Mammary epithelial cell (primary cell): ENCODE measurements at places on chromosomes 16 and 17.
A peak's percentile ranks its signal among the peaks of the same experiment; 100 is the strongest.

DNA sequence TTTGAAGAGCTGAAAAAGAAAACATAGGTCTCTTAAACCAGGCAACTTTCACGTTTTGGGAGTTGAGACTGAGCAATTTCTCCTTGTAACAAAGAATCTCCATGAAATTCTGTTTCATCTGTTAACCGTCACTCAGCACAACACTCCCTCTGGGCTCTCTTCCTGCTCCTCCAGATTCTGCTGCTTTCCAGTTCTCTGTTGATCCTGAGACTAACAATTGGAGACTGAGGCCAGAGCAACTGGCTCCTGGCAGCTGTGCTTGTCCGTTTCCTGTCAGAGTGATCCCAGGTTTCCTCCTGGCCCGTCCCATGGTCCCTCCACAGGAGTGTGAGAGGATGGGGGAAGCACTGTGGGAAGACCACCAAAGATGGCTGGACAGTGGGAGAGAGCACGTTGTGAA, 32.5 kb downstream of the IST1 start:
- DNase-seq = no peak

- DNase-seq = no peak
Observed at GRCh38 chr16:51390877-51391276, 239.8 kb upstream of the SALL1 start.

DNA sequence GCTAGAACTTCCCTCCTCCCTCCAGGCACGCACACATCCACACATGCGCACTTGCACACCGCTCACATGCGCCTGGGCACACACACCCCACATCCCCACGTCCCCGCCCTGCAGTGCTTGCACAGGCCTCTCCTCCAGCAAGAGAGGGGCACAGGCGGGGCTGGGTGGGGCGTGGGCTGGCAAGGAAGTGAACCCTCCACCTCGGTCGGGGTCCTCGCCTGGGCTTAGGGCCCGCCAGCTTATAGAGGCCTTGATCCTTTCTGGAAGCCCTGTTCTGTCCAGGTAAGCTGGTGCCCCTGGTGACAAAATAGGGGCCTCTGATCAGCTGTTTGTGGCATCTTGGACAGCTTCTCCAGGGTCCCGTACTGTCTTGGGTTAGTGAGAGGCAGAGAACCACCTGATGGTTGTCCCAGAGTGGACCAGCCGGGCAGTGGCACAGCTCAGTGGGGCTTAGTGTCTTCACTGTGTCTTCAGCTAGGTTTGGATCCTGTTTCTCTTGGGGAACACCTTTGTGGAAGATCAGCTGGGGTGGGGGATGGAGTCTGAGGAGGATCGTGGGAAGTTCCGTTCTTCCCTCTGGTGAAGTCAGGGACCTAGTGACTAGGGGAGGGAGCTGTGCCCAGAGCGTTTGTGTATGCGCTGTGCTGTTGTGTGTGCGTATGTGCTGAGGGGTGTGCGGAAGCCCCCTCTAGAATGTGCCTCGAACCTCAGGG, 12.1 kb downstream of the TBX4 start:
- DNase-seq = no peak

DNA sequence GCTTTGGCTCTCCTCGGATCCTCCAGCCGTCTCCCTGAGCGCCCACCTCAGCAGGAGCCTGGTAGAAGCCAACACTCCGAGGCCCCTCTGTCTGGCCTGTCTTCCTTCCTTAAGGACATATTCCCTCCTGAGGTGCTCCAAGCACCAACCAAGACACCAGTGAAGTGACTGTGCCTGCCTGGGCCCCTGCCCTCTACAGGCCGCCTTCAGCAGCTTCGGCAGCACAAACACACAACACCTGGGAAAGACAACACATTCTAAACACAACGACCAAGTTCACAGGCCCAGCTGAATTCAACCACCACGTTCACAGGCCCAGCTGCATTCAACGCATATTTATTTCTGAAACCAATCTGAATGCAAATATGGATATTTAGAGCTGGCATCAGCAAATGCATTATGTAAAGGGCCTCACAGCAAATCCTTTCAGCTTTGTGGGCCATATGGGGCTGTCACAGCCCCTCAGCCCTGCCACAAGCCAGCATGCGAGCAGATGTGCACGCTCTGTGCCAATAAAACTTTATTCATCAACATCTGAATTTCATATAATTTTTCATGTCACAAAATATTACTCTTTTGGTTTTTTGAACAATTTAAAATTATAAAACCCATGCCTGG, 12.2 kb downstream of the GALNS start:
- no peak for DNase-seq

GRCh38 chr17:57995076-57995956, 7.3 kb upstream of the VEZF1 start:
- peak; percentile 61 for DNase-seq

GRCh38 chr16:6714510-6714909, 618.1 kb upstream of the RBFOX1 start:
- DNase-seq = no peak

- no peak for DNase-seq
Observed at GRCh38 chr16:69108905-69109252, 3.4 kb downstream of the HAS3 start.

DNA sequence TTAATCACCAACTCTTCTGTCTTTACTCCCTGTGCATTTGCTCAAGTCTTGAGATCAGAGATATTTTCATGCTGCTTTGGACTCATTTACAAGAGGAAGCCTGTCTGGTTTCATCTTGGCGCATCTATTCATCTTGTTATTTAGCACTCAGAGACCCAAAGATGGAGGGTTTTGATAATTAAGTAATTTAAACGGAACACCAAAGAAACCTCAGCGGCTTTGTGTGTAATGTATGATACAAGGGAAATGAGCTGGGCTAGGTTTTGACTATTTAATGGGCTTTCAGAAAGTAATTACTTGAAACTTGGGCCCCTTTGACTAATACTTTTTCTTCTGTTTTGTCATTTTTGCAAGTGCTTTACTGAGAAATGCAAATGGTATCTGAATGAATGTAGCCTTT, 66.2 kb upstream of the CACNG3 start:
- DNase-seq = no peak

- peak; percentile 13 for DNase-seq
Observed at GRCh38 chr16:23025692-23026307, 123.5 kb downstream of the USP31 start.

GRCh38 chr16:4249530-4250308, 7.8 kb upstream of the SRL start:
- no peak for DNase-seq

DNA sequence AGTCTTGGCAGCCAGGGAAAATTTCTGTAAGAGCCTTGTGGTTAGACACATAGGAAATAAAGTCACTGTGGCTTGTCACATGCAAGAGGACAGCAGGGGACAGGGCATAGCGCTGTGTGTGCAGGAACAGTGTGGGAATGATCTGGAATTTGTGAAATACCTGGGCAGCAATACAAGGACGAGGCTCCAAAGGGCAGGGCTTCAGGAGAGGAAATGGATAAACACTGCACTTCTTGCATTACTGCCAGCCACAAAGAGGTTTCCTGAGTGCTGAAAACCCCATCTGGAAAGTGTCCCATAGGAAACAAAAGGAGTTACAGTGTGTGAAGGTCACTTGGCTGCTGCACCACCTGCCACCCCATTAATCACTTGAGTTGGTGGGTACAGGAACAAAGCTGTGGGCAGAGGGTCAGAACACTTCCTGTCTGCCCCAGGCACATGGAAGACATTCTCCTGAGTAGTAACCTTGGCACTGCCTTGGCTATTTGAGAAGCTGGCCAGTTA, 12.1 kb upstream of the HP start:
- DNase-seq = peak; percentile 2

DNA sequence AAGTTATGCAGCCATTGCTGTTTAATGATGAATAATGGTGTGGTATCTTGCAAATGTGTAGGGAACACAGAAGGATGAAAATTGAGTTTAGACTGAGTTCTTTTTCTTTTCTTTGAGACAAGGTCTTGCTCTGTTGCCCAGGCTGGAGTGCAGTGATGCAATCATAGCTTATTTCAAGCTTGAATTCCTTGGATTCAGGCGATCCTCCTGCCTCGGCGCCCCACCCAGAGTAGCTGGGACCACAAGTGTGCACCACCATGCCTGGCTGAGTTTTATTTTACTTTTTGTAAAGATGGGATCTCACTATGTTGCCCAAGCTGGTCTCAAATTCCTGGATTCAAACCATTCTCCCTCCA, 74.6 kb upstream of the TBC1D3K start:
- no peak for DNase-seq

DNA sequence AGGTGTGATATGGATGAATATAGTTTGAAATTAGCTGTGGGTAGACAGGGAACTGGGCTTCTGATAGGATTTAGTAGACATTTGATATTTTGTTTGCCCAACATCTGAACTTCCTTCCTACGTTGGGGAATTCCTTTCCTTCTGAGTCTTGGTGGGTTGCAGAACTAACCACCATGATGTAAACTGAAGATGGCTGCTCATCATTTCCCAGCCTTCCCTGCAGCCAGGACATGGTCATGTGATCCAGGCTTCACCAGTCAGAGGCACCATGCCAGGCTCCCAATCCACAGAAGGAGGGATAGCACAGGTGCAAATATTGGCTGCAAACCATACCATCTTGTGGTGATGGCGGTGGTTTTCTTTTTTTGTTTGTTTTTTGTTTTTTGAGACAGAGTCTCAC, 57.4 kb downstream of the EMP2 start:
- DNase-seq = no peak

GRCh38 chr16:58365623-58366022, 26.6 kb upstream of the GINS3 start:
- peak; percentile 66 for DNase-seq

DNA sequence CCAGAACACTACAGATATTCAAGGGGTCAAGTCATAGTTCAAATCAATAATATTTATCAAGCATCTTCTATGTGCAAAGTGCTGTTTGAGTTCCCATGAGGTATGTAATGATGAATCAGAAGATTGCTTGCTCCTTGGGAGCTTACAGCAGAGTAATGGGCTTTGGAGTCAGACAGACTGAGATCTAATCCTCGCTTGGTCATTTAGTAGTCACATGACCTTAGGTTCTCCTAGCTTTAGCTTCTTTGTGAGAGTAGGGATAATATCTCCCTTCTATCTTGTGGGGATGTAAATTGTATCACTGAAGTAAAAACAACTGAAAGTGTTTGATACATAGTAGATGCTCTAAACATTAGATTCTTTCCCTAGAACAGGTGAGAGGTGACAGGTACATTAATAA, 30.1 kb downstream of the SNX11 start:
- no peak for DNase-seq

DNA sequence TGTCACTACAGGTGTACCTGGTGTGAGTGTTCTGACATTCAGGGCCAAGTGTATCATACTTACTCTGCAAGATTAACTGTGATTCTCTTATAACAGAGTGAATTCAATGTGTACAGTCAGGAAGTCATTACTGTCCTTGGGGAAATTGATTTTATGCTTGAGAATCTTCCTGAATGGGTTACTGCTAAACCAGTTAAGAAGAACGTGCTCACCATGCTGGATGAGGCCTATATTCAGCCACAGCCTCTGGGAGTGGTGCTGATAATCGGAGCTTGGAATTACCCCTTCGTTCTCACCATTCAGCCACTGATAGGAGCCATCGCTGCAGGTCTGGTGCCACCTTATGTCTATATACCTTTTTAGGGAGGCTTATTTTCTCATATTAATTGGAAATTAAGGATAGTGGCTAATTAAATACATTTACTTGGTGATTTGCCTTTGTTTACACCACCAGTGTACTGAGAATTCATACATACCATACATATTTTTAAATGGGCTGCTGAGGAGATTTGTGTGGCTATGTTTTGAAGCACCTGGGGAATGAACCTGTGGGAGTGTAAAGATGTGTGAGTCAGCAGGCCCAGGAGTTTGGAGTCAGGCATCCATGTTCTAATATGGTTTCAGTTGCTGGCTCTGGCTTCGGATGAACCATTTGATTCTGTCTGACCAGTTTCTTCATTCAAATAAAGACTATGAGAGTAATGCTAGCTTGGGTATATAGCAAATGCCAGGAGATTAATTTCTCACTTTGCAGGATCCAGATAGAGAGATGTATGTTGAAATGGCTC, 3.1 kb downstream of the ALDH3A2 start:
- peak; percentile 32 for DNase-seq

GRCh38 chr17:34314279-34314678, 5.0 kb upstream of the CCL8 start:
- DNase-seq = no peak

GRCh38 chr17:56297184-56297583, 143.9 kb downstream of the ANKFN1 start:
- DNase-seq = no peak

- DNase-seq = no peak
Observed at GRCh38 chr17:55332296-55333041, 67.7 kb downstream of the HLF start.

- DNase-seq = peak; percentile 37
Observed at GRCh38 chr16:22077700-22078313, 14.5 kb upstream of the VWA3A start.

- DNase-seq = no peak
Observed at GRCh38 chr16:16871196-16871595, 492.3 kb downstream of the NPIPA7 start.

- no peak for DNase-seq
Observed at GRCh38 chr17:72667096-72668063, 425.1 kb downstream of the SLC39A11 start.

DNA sequence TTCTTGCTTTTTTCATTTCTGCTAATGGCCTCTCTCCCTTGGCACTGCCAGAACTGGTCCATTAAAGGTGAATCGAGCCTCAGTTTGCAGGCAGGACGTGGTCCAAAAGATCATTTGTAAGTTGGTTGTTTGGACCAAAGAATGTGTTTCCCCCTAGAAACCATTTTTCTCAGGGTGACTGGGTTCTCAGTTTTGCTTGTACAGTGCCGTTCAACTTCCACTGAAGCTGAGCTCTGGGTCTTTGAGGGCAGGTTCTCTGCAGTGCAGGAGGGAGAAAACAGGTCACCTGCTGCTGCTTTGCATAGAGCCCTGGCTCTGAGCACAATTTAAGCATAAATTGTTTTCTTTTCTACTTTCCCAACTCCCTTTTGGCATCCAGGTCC, 9.0 kb upstream of the AMZ2 start:
- DNase-seq = no peak

GRCh38 chr17:4440690-4441686, 7.2 kb downstream of the SPNS3 start:
- no peak for DNase-seq

DNA sequence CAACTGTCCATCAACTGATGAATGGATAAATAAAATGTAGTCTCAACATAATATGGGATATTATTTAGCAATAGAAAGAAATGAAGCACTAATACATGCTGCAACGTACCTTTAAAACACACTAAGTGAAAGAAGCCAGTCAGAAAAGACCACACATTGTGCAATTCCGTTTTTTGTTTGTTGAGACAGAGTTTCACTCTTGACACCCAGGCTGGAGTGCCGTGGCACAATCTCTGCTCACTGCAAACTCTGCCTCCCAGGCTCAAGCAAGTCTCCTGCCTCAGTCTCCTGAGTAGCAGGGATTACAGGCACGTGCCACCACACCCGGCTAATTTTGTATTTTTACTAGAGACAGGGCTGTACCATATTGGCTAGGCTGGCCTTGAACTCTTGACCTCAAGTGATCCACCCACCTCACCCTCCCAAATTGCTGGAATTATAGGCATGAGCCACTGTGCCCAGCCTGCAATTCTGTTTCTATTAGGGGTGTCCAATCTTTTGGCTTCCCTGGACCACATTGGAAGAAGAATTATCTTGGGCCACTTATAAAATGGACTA, 40.1 kb downstream of the SCNN1B start:
- DNase-seq = no peak

GRCh38 chr17:21510686-21511362, 134.7 kb downstream of the KCNJ12 start:
- no peak for DNase-seq

- DNase-seq = no peak
Observed at GRCh38 chr17:65407017-65407416, 154.4 kb downstream of the AXIN2 start.

GRCh38 chr17:53780320-53780719, 42.4 kb upstream of the KIF2B start:
- DNase-seq = no peak

- DNase-seq = no peak
Observed at GRCh38 chr16:65418435-65418834, 296.6 kb upstream of the CDH11 start.
